ENCODE measurements at places on chromosomes 6 and 20.
A peak's percentile ranks its signal among the peaks of the same experiment; 100 is the strongest.

- DNase-seq, result no peak
Observed at GRCh38 chr6:153804755-153805330, 234.2 kb upstream of the OPRM1 start.

GRCh38 chr20:11443382-11444119, 474.1 kb upstream of the BTBD3 start:
- no peak for DNase-seq

- DNase-seq, result peak; percentile 59
Observed at GRCh38 chr6:12289933-12290820, at the start of gene EDN1. Gene EDN1 (plus strand): TSS chr6:12290361. CDS start chr6:12290630, 269 bp downstream.

DNA sequence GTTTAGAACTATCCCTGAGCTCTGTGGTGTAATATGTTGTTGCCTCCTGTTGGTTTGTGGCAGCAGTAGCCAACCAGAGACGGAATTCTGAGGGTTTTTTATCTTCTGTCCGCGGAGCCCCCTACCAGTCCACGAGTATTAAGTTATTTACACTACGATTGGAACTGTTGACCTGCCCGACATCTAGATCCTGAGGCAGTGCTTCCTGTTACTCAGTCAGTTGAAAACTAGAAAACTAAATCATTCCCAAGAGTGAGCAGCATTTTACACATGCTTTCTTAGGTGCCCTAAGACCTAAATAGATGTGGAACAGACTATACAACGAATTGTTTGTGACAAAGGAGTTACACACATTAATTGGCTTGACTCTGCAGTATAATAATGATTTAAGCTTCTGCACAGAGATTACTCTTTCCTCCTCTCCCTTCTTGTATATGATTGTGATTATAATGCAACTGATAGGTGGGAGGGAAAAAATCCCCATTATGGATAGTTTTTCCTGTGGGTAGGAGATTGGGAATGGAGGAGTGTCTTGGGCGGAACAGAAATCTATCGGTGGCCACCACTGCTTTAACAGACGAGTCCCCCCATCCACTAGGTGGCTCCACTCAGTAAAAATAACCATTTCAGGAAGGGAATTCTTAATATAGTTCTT, 1.7 kb downstream of the LOC128125822 start:
- DNase-seq, result peak; percentile 42

DNA sequence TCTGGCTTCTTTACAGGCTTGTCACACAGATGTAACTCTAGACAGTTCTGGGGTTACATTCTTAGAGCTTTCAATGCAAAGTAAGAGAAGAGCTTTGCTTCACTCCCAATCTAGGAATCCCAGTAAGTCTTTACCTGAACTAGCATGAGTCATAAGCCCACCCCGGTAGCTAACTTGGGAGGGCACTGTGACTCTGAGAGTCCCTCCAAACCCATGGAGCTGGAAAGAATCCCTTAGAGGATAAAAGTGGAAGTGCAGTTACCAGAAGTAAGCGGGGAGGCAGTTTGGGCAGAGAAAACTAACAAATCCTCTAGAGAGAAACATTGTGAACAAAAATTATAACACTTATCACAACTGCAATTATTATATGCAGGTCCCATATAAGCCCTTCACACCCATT, 84.0 kb upstream of the SMLR1 start:
- no peak for DNase-seq

DNA sequence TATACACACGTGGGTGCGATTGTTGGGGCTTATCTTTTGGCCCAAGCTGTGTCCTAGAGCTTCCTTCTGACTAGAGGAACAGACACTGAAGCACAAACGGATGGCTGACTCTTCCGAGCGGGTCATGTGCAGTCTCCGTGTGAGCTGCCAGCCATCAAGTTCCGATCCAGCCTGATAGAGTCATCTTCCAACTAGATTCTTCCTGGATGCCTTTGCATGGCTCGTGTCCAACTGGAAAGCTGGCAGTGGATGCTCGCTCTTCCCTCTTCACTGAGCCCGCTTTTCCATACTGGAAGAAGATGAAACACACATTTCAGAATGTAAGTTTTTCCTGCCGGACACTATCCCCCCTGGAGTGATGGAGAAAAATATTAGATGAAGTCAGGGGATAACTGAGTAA, 148.1 kb downstream of the SCML4 start:
- DNase-seq, result no peak

GRCh38 chr6:149983145-149983544, 19.4 kb downstream of the ULBP1 start:
- no peak for DNase-seq

GRCh38 chr6:126066053-126067048, 80.0 kb downstream of the TRMT11 start:
- no peak for DNase-seq

GRCh38 chr20:9686866-9687265, 152.0 kb downstream of the PAK5 start:
- DNase-seq, result no peak

DNA sequence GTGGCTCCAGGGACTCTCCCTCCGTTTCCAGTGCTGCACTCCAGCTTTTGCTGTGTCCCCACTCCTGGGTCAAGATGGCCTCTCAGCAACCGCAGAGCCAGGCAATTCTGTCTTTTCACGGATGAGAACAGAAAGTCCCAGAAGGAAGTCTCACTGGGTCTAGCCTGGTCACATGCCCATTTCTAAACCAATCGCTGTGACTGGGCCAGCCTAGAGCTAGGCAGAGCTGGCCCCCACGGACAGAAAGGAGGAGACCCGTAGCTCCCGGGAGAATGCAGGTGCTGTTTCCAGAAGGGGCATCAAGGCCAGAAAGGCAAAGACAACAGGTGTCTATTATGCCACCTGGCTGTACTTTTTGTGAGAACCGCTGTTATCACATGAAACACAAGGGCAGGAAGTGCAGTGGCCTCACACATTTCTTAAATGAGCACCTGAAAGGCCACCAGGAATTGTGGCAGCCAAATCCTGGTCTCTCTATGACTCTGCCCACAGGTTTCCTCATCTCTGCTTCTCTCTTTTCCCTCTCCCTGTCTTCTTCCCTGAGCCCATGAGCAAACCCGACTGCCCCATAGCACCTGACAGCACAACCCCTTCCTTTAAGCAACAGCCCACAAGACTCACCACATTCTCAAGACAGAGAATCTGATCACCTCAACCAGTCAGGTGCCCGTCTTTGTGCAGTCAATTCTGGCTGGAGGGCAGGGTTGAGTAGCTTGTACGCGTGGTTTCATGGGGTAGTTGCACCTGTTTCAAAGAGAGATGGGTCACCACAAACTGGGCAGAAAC, 37.1 kb upstream of the B4GALT5 start:
- no peak for DNase-seq

DNA sequence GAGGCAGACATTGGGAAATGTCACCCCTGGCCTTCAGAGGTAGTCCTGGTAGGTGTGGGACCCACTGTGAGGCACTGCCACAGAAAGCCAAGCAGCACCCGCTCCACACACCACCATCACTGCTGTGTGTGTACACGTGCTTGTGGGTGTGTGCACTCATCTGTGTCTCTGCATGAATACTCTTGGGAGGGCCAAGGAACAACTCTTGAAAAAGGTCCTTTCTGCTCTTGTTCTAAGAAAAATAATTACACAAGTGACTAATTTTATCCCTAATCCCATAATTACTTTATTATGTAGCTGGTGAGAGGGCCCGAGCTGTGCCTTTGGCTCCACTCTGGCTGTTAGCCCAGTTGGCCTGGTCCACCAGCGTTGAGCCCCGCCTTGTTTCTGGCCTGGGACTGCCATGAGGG, 21.7 kb upstream of the EPB41L1 start:
- no peak for DNase-seq

DNA sequence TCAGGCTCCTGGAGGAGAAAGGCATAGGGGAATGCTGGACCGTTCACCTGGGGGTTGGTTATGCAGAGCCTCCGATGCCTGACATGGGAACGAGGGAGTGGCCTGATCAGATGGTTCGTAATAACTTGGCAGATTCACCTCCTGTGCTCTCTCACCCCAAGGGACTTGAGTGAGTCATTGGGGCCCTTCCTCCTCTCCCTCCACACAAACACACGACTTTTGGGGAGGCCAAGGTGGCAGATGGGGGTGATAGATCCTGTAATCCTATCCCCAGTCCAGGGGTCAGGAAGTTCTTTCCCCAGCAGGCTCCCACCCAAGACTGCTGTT, 45.6 kb upstream of the ARFGEF2 start:
- peak; percentile 31 for DNase-seq

GRCh38 chr6:139146317-139146726, 11.4 kb downstream of the HECA start:
- no peak for DNase-seq

- no peak for DNase-seq
Observed at GRCh38 chr6:163228041-163228440, 186.5 kb upstream of the QKI start.

DNA sequence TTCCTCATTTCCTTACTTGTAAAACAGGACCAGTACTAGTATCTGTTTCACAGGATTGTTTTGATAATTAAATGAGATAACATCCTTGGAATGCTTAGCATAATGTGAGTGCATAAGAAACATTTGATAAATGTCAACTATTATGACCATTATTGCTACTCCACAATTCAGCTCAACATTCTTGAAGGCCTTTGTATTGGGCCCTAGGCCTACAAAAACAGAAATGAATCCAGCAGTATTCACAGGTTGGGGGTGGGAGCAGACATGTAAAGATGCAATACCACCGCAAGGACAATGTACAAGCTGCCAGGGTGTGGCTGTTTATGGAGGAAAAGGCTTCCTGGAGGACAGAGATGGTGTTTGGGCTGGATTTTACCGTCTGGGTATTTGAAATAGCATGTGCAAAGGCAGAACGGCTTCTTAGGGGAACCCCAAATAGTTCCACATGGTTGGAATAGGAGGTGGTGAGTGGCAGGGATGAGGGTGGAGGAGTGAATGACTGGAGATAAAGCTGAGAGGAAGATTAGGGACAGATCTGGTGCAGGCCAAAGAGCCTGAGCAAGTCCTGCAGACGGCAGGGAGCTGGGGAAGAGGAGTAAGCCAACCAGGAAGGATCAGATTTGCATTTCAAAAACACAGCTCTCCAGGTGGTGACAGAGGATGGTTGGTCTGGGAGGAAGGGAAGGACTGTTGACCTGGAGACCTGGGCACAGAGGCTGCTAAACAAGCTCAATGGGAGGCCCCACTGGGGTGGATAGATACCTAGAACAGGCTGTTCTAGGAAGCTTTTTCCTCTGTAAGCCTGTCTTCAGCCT, 57.0 kb upstream of the EPB41L1 start:
- DNase-seq, result no peak

DNA sequence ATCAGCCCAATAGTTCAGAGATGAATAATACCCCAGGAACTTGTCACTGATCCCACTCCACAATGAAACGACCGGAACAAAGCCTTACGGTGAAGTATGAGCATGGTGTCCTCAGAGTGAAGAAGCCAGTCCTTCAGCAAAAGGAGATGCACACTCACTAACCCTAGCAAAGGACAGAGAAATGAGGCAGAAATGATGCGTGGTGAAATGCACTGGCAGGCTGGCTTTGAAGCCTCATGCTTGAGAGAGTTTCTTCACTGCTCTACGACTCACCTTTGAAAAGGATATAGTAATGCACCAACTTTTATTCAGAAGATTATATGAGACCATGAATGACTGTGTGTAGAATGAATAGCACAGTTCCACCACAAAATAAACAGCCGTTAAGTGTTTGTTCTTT, 74.8 kb downstream of the PHACTR1 start:
- DNase-seq, result no peak

- DNase-seq, result no peak
Observed at GRCh38 chr20:46787991-46788762, 78.7 kb downstream of the SLC2A10 start.

DNA sequence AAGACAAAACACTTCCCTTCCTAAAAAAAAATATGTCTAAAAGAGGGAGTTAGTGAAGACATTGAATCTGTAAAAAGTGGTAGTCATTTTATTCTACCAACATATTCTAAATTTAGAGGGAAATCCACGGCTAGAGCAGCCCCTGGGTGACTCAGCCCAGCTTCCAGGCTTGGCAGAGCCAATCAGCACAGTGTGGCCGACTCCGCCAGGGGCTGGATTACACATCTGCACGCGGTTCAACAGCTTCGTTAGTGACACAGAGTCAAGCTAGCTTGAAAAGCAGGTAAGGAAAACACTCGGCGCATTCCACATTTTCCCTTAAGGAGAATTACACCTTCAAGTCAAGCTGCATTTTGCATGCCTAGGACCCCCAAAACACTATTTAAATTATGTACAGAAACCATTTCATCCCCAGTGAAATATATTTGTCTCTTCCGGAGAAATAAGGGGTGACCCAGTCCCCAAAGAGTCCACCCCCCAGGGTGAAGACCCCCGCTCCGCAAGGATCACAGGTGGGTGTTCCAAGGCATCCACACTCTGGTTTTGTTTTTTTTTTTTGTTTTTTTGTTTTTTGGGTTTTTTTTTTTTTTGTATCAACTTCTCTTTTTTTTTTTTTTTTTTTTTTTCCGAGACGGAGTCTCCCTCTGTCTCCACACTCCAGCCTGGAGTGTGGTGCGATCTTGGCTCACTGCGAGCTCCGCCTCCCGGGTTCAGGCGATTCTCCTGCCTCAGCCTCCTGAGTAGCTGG, 58.4 kb upstream of the ARID1B start:
- DNase-seq, result peak; percentile 67

- no peak for DNase-seq
Observed at GRCh38 chr6:119856136-119856535, 506.6 kb upstream of the MAN1A1 start.

GRCh38 chr6:93894521-93894920, 475.2 kb upstream of the EPHA7 start:
- no peak for DNase-seq

- DNase-seq, result no peak
Observed at GRCh38 chr6:27812078-27812804, 100.0 kb downstream of the OR2B2 start.

DNA sequence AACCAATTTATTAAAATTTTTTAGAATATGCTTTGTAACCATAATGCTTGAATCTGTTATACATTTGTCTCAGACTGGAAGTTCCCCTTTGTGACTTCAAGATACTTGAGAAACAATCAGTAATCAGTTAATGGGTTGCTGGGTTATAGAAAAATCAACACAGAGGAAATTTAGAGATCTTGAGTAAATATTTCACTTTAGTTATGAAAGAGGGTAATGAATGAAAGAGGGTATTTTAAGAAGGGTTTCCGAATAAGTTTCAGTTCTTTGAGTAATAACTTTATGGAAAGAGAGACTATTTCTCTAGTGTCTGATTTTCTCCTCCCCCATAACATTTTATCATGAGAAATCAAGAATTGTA, 21.4 kb downstream of the ZFAND3 start:
- DNase-seq, result no peak

- no peak for DNase-seq
Observed at GRCh38 chr6:160634706-160635105, 29.4 kb downstream of the LPA start.

GRCh38 chr6:88921734-88922133, 41.7 kb downstream of the RNGTT start:
- DNase-seq, result no peak

GRCh38 chr6:111032484-111033140, 50.8 kb downstream of the RPF2 start:
- no peak for DNase-seq

- peak; percentile 35 for DNase-seq
Observed at GRCh38 chr20:50409495-50409894, 100.7 kb upstream of the PTPN1 start.
